GF-D8 (cell line): ENCODE measurements at places on chromosomes 1 and 21.

GRCh38 chr1:60896701-60897363, 185.5 kb upstream of the NFIA start:
- DNase-seq, result no peak

DNA sequence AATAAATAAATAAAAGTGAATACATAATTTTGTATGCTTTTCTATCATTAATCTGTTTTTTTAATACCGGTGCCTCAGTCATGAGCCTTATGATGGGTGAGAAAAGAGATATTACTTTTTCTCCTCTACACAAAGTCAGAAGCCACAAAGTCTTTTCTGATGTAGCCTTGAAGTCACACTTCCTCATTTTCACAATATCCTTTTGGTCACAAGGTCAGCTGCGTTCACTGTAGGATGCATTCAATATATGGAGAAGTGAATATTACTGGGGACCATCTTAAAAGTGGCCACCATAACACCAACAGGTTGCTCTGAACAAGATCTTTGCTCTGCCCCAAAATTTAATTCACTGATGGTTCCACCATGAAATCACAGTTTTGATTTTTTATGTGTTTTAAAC, 83.3 kb upstream of the TNR start:
- DNase-seq, result peak; percentile 21

GRCh38 chr1:17920881-17921640, 165.9 kb downstream of the ACTL8 start:
- DNase-seq, result no peak

- DNase-seq, result no peak
These were observed 29.4 kb downstream of the HMGB4 start for GRCh38 chr1:33893147-33893830.

DNA sequence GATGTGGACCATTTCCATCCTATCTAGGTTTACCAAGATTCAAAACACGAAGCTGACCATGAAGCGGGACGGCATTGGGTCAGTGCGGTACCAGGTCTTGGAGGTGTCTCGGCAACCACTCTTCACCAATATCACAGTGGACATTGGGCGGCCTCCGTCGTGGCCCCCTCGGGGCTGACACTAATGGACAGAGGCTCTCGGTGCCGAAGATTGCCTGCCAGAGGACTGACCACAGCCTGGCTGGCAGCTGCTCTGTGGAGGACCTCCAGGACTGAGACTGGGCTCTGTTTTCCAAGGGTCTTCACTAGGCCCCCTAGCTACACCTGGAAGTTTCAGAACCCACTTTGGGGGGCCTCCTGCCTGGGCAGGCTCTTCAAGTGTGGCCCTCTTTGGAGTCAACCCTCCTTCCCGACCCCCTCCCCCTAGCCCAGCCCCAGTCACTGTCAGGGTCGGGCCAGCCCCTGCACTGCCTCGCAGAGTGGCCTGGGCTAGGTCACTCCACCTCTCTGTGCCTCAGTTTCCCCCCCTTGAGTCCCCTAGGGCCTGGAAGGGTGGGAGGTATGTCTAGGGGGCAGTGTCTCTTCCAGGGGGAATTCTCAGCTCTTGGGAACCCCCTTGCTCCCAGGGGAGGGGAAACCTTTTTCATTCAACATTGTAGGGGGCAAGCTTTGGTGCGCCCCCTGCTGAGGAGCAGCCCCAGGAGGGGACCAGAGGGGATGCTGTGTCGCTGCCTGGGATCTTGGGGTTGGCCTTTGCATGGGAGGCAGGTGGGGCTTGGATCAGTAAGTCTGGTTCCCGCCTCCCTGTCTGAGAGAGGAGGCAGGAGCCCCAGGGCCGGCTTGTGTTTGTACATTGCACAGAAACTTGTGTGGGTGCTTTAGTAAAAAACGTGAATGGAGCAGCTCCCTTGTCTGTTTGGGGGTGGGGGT, 864 bp upstream of the CCDC24 start:
- DNase-seq, result no peak

DNA sequence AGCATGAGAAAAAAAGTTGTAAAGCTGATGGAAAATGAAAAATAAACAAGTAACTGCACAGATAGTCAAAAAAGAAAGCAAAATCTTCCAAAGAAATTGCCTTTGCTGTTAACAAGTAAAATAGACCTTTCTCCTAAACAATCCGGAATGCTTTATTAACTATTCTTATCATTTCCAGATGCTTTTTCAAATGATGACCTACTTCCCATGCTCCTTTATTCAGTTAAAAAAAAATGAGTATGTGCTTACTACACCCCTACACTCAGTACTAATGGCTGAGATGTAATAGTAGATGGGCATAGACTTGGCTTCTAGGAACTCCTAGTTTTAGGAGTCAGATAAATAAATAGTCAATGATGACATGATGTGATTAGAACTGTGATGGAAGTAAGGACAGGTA, 108.5 kb downstream of the NIBAN1 start:
- DNase-seq, result no peak

GRCh38 chr1:231528172-231529029, at the start of gene TSNAX:
TSS of gene TSNAX (plus strand) at chr1:231528669. CDS start at chr1:231528811, 142 bp downstream.
- peak; percentile 85 for DNase-seq

- no peak for DNase-seq
These were observed 46.3 kb downstream of the PRDM15 start for GRCh38 chr21:41832596-41833496.

- no peak for DNase-seq
These were observed 1.8 kb downstream of the ZNF669 start for GRCh38 chr1:247102381-247102780.

DNA sequence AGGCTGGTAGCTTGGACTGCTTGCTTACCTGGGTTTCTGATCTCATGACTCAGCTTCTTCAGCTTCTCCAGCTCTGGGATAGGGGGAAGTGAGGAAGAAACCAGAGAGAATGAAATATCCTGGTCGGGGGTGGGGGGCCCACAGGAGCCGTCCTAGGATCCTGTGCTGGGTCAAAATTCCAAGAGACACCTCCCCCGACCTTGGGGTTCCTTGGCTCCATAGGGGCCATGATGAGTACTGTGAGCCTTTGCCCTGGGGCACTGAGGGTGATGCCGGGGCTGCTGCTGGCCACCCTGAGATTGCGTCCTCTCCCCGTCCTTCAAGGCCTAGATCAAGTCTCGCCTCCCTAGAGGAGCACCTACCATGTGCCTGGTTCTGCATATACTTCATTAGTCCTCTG, 40.0 kb downstream of the MYOM3 start:
- no peak for DNase-seq
